Brain (organoid and tissue), 16 donors: ENCODE measurements at places on chromosomes 16 and 17.

DNA sequence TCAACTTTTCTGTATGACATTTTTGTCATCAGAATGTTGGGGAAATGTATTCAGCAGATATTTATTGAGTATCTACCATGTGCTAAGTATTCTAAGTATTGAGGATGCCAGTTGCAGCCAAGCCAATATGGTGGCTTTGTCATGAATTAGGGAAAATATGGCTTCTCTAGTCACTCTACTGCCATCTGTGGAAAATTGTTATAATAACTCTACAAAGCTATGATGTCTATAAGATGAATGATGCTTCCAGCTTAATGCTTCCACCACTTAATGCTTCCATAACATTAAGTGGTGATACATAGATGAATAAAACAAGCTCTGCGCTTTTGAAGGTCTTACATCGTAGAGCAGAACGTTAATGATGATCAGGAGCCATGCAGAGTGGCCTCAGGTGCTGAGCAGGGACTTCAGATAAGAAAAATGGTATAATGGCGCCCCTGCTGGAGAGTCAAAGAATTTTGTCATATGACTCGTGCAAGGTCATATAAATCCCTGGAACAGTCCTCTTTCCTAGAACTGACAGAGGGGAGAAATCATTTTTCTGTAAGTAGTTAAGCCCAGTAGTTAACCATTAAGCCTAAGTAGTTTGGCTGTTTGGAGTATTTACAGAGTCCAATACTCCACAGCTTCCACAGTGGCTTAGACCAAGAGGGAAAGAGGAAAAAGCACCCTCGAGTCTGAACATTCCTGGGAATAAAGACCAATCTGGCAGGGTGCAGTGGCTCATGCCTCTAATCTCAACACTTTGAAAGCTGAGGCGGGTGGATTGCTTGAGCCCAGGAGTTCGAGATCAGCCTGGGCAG lies 2.7 kb upstream of the TMIGD1 start:
- DNase-seq: no peak

- no peak for DNase-seq
These were observed 330.3 kb downstream of the SEC14L1 start for GRCh38 chr17:77470800-77471733.

DNA sequence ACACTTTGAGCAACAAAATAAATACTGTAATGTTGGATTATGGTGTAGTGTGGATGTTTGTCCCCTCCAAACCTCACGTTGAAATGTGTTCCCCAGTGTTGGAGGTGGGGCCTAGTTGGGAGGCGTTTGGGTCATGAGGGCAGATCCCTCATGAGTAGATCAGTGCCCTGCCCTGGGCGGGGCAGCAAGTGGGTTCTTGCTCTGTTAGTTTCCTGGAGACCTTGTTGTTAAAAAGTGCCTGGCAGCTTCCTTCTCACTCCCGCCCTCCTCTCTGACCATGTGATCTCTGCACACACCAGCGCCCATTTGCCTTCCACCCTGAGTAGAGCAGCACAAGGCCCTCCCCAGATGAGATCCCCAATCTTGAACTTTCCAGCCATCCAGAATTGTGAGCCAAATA lies 67.7 kb downstream of the MPRIP start:
- DNase-seq: no peak

- peak; percentile 17 for DNase-seq
These were observed 33.9 kb downstream of the CMTM4 start for GRCh38 chr16:66662445-66663194.

DNA sequence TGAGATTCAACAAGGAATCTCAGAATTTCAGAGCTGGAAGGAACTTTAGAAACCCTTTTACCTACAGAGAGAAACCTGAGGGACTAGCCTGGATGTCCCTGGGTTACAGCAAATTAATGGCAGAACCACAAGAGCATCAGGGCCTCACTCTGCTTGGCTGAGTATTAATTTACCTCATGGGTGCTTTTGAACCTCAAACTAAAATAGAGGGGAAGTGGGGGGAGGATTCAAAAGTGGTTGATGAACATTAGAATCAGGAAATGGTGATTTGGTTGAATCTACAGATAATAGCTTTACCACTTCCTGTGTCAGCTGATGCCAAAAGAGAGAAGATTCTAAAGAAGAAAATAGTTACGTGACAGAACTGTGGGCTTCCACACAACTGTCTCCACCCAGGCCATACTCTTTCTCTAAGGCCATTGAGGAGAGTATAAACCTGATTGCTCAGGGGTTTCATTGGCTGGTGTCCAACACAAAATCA lies 11.3 kb upstream of the SKAP1 start:
- DNase-seq: no peak

DNA sequence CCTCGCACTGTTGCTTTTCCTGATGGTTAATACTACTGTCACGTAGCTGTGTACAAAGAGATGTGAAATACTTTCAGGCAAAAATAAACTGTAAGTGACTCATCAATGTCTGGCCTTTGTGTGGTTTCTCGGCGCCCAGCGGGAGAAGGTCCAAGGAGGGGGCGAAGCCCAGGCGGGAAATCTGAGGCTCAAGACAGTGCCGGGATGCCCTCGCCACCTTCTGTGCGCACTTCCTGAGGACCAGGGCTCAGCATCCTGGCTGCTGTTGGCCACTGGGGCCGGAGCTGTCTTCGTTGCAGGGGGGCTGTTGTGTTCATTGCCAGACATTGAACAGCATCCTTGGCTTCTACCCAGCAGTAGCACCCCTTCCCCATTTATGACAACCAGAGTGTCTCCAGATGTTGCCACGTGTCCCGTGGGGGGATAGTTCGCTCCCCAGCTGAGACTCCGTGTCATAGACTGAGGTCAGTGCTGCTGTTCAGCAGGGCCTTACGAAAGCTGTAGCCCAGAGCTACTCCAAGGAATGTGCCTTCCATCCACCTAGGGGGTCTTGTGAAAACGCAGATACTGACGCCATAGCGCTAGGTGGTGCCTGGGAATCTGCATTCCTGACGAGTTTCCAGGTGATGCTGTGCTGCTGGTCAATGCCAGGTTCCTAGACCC lies 67.3 kb upstream of the PLCG2 start:
- no peak for DNase-seq

- DNase-seq: peak; percentile 69
These were observed 341.5 kb downstream of the SNX29 start for GRCh38 chr16:12317856-12318537.

DNA sequence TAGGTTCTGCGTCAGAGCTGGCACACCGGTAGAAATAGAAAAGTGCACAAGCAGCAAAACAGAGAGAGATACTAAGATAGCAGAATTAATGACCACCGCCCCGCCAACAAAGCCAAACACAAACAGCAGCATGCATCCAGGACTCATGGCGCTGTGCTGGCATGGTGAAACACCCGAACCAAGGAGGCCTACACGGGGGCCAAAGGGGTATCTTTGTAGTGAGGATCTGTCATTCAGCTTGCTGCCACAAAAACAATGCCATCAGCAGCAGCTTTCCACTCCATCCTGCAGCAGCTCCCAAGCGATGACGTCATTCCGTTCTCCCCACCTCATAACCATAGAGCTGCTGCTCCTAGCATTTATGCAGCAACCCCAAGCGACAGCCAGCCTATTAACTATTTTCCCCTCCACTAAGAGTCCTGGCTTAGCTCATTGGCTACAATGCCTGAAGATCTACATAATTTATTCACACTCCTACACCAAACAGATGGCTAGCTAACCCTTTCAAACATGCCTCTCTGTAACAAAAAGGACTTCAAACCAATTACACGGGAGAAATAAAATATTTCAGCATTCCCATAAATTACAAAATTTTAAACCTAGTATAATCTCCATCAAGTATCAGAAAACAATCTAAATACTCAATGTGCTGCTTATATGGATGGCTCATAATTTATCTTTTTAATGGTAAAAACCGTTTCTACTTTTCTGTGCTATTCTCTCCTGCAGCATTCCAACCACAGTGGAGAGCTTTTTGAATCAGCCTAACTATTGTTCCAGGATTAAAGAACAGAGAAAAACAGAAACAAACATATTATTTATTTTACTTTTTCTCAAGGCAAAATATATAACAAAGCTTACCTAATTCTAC lies 73.9 kb downstream of the SPAG9 start:
- peak; percentile 98 for DNase-seq

DNA sequence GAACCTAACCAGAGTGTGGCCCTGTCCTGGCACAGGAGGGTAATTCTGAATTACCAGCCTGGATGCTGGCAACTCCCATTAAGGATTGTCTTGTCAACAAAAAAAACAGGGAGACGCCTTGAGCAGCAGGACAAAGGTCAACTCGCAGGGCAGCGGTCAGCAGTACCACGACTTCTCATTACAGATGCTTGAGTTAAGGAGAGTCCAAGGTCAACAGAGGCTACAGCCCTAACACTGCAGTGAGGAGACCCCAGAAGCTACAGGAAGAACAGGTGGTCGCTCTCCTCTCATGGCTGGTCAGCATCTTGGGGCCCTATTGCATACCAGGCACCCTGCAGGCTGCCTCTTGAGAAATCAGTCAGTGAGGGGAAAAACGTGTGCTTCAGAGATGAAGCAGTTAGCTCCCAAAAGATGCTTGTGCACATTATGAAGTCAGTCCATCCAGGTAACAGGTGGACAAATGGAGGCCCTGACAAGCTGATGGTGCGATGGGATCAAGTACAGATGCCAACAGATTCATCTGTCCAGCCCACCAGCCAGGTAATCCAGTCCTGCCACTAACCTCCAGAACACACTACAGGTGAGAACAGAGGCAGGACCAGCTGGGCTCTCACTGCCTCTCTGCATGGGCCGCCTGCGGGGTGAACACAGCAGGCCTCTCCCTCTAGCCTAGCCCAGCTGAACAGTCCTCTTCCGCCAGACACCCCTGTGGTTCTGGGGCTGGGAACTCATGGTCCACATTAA lies 4.2 kb downstream of the CSNK1D start:
- DNase-seq: no peak

DNA sequence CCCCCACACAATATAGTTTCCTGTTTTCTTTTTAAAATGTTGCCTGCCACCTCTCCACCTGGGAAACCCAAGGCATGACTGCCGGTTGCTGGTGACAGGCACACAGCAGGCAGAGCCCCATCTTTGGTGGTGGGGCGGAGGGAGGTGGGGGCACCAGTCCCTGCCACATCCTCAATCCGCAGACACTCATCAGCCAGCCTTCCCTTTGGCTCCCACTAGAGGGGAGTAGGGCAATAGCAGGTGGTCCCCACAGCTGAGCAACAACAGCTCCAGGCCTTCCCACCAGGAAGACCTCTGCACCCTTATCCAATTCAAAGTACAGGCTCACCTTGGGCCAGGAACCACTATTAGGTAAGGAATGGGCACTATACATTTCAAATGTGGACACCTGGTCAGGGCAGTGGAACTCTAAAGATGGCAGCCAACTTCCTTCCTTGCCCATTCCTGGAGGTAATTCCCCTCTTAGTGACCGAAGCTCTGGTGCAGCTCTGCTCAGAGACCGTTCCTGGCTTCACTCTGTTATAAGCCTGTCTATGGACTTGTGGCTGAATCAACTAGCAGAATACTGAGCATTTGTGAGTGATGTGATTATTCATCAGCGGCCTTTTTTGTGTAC lies 13.9 kb downstream of the RECQL5 start:
- DNase-seq: peak; percentile 47

DNA sequence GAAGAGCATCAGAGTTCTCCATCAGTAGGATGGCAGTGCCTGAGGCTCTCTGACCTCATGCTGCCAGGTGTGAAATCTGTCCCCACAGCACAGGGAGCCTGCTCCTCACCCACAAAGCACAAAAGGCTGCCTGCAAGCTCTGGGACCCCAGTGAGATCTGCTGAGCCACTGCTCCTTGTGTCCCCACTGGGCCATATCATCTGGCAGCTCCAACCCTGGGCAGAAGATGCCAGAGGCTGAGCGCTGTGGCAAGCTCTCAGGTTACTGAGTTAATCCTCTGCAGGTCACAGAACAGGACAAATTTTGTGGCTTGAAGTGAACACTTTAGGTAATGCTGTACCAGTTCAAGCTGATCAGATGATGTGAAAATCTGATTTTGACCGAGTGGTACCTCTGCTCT lies 26.7 kb upstream of the ERN1 start:
- no peak for DNase-seq

GRCh38 chr16:69073181-69073702 lies 32.2 kb upstream of the HAS3 start:
- DNase-seq: no peak

GRCh38 chr17:29433541-29433940 lies 43.4 kb downstream of the TAOK1 start:
- DNase-seq: no peak

- DNase-seq: no peak
These were observed 19.8 kb downstream of the HOXB1 start for GRCh38 chr17:48510761-48511604.

DNA sequence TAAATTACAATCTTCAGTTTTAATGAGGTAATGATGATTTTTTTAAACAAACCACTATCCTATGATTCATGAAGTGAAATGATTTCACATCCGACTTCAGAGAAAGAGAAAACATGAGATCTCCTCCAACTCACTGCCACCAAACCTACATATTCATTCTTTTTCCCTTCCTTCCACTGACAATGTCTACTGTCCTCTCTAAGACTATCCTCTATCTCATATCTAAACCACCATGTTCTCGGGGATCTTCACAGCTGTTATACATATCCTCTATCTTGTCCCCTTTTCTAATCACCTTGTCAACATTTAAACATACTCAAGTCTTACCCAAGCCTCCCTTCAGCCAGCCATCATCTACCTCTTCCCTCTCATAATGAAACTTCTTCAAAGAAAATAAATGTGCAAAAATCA lies 53.5 kb downstream of the SMURF2 start:
- DNase-seq: no peak

DNA sequence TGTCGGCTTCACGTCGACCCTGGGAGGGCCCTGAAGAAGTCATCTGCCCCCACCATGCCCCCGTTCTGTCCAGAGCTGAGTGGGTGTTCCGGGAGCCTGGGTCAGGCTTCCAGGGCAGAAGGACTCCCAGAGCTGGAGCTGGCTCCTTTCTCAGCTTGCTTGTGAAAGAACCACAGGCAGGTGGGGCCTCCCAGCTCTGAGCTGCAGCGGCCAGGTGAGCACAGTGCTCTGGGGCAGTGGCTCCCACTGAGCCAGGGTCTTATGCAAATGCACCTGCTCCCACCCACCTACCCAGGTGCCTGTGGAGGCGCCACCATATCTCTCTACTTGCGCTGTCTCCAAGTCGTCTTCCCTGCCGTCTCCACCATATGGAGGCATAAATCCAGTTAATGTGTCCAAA lies 140.0 kb upstream of the RPL38 start:
- DNase-seq: no peak

- DNase-seq: no peak
These were observed 52.7 kb downstream of the TBC1D16 start for GRCh38 chr17:79982986-79983385.

- DNase-seq: no peak
These were observed 47.3 kb upstream of the GNG13 start for GRCh38 chr16:847681-848445.

- no peak for DNase-seq
These were observed 3.7 kb upstream of the SLC16A11 start for GRCh38 chr17:7047566-7047965.

GRCh38 chr16:12268606-12269005 lies 292.1 kb downstream of the SNX29 start:
- DNase-seq: no peak
